ENCODE measurements at places on chromosomes 16 and 17.

DNA sequence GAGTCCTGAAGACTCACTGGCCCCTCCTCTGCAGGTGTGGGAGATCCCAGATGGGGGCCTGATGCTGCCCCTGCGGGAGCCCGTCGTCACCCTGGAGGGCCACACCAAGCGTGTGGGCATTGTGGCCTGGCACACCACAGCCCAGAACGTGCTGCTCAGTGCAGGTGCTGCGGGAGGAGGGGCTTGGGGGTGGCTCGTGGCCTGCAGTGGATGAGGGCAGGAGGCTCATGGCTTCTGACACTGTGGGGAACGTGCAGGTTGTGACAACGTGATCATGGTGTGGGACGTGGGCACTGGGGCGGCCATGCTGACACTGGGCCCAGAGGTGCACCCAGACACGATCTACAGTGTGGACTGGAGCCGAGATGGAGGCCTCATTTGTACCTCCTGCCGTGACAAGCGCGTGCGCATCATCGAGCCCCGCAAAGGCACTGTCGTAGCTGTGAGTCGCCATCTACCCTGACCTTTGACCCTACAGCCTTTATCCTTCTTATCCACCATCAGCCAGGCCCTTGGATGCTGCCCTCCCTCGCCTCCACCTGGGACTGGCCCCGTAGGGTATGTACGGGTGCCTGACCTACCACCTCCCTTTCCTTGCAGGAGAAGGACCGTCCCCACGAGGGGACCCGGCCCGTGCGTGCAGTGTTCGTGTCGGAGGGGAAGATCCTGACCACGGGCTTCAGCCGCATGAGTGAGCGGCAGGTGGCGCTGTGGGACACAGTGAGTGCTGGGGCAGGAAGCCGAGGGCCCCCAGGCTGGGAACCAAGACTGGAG lies 3.6 kb downstream of the CORO1A start:
- peak; percentile 50 for DNase-seq

DNA sequence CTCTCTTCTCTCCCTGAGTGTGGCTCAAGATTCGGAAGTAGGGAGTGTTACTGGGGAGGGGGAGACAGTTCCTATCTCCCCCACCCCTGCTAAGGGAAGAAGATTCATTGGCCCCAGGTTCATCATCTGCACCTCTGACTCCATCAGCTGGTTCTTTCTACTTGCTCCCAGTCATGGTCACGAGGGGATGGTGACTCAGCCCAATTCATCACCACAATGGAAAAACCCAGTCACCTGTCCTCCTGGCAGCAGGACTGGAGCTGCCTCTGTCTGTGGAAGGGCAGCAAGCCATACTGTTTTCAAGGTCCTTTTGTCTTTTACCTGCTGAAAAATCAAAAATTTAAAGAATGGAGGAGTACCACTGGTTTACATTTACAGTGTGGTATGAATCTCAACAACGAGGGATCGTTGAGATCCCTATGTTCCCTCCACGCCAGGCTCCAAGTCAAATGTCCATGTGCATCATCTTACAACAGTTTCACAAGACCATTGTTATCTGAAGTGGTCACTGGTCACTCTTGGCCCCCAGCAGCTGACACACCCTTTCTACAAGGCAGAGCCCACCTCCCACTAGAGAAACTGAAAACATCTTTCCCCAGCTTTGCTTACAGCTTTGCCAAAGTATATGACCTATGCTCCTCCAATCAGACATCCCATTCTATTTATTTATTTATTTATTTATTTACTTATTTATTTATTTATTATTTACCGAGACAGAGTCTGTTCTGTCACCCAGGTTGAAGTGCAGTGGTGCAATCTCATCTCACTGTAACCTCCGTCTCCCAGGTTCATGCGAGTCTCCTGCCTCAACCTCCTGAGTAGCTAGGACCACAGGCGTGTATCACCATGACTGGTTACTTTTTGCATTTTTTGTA lies 40.4 kb upstream of the NDRG4 start:
- DNase-seq = no peak

GRCh38 chr17:72311004-72311403 lies 190.2 kb downstream of the SOX9 start:
- DNase-seq = no peak

GRCh38 chr17:2391597-2392251 lies 9.1 kb downstream of the MNT start:
- no peak for DNase-seq

- DNase-seq = no peak
These were observed 605.8 kb upstream of the CDH11 start for GRCh38 chr16:65727534-65728137.

DNA sequence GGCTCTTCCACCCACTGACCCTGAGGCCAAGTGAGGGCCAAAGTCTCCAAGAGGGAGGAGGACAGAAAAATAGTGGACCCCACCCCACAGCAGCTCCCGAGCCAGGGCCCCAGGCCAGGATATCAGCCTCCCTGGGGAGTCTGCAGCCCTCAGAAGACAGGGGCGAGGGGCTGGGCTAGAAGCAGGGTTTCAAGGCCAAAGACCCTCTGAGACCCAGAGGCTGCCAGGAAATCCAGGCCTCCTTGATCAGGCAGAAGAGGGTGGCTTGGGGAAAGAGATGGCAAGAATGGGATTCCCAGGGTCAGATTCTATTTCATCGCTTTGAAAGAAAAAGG lies 156.1 kb downstream of the ZNF423 start:
- no peak for DNase-seq

DNA sequence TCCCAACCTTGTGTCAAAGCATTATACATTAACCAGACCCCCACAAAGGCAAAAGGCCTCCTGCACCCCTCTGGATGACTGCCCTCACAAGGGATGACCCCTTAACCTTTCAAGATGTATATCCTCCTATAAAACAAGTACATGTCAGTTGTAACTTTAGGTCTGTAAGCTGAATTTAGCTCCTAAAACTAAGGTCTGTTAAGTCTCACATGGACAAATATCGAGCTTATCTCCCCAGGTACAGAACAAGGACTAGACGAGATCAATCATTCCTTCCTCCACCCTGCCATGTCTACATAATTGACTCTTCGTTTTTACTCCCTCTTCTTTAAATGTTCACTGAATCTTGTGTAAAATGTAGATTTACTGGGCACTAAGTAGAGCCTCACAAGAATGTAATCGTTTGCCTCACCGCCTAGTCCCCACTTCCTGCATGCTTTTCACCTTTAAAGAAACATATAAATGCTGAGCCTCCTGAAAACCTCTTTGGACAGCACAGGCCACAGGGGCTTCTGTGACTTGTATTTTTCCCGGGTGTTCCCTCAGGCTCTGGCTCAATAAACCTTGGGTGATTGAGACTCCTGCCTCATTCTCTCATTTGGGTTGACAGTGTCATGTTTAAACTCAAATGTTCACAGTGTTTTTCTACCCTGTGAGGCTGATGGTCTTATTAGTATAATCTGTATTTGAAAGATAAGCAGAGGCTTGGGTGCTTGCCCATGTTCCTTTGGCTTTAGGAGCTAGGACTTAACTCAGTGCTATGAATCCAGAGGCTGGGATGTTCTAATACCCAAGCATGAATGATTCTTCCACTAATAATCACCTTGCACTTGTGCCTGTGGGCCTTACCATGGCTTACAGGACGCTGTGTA lies 37.6 kb downstream of the MMD start:
- DNase-seq = no peak

DNA sequence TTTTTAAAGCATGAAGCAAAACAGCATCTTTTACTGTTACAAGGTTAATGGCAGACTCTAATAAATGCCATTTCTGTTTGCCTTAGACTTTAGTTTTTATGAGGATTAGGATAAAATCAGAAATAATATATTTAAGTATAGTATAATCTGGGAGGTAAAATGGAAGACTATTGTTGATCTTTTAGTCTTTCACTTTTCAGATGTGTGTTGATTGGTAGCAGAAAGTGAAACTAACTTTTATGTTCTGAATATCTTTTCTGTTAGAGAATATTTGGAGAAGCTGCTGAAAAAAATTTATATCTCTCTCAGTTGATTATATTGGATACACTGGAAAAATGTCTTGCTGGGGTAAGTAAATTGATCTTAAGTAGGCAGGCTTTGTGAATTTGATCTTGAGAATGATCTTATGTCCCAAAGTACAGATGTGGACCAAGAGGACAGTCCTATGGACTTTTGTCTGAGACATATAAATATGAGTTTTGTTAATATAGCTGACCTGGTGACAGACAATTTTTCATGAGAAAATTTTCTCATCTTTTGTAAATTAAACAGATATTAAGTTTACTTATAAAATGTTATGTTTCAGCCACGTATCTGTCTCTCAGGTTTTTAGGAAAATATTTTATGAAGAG lies 64.1 kb downstream of the NF1 start:
- no peak for DNase-seq

GRCh38 chr16:63361032-63361624 lies 1324.9 kb upstream of the CDH8 start:
- no peak for DNase-seq

- no peak for DNase-seq
These were observed 4.1 kb upstream of the YPEL2 start for GRCh38 chr17:59327121-59327980.

GRCh38 chr17:37478187-37478586 lies 11.5 kb upstream of the DUSP14 start:
- no peak for DNase-seq

GRCh38 chr17:10579270-10579669 lies 29.8 kb upstream of the MYH2 start:
- no peak for DNase-seq

DNA sequence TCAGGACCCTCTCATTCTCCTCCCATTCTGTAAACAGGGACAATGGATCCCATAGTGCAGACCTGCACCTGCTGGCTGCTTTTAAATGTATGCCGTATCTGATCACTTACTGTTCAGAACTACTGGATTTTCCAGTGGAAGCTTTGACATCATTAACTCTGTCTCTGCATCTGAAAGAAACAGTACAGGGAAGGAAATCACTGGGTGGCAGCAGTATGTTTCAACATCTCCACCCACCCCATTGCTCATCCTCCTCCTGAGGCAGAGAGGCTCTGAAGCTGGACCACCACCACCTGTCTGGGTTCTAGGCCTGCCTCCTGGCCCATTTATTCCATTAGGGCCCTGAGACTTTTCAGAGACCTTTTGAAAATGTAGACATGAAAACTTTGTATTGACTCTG lies 2.6 kb downstream of the CCL15 start:
- DNase-seq = no peak

DNA sequence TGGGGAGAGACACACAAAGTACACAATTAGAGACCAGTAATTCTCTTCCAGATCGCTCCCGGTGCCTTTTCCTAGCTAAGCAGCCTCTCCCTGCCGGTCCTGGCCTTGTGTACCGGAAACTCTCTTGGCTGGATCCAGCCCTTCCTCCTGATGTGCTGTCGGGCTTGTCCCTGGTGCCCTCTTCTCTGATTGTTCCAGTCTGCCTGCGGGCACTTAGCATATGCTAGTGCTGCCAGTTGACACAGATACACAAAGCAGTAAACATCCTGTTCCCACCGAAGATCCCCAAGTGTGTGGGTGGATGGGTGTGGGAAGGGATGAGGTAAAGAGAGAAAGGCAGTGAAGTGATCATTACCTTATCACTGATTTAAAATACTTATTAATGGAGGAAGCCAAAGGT lies 9.7 kb downstream of the HS3ST3B1 start:
- DNase-seq = no peak

GRCh38 chr17:50261051-50261915 lies 13.0 kb upstream of the TMEM92 start:
- peak; percentile 12 for DNase-seq

GRCh38 chr16:83953796-83954576 lies 946 bp downstream of the OSGIN1 start:
- no peak for DNase-seq

GRCh38 chr16:84663433-84664101 lies 15.3 kb downstream of the KLHL36 start:
- no peak for DNase-seq

DNA sequence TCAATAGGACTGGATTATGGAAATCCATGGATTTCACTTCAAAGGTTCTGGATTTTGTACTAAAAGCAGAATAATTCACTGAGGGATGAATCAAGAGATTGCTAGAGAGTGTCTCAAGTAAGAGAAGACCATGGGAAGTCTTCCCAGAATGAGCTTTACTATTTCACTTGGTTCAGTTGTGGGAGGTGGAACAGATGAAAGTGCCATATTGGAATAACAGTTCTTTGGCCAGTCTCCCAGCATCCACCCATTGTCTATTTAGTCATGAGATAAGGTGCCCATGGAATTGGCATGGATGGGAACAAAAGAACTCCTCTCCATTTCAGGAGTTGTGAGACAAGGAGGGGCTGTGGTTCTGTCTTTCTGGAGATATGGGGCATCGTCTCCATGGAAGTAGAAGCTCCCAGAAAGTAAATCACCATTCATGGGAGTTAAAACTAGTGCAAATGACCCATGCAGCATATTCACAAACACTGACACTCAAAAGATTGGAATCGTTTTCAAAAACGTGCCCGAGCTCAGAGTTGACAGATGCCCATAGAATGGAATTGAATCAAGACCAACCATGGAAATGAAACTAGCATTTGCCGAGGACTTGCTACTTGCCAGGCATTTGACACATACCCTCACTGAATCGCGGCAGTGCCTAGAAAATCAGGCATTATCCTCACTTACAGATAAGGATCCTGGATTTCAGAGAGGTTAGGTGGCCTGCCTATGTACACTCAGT lies 36.2 kb upstream of the CLEC3A start:
- DNase-seq = no peak

DNA sequence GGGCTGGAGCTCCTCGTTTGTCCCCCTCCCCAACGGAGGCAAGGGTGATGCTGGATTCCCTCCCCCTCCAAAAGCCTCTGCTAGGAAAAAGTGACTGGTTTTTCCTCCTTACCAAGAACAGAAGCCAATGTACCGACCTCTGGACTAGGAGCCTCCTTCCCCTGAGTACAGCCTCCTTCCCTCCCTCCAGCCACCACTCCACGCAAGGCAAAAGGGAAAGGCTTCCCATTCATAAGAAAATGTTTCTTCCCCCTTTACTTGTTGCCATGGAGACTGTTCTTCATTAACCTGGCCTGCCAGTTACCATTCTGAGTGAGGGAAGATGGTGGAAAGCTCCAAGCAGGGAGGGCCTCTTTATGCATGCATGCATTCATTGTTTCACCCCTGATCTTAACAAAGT lies 4.3 kb upstream of the PIMREG start:
- DNase-seq = no peak

DNA sequence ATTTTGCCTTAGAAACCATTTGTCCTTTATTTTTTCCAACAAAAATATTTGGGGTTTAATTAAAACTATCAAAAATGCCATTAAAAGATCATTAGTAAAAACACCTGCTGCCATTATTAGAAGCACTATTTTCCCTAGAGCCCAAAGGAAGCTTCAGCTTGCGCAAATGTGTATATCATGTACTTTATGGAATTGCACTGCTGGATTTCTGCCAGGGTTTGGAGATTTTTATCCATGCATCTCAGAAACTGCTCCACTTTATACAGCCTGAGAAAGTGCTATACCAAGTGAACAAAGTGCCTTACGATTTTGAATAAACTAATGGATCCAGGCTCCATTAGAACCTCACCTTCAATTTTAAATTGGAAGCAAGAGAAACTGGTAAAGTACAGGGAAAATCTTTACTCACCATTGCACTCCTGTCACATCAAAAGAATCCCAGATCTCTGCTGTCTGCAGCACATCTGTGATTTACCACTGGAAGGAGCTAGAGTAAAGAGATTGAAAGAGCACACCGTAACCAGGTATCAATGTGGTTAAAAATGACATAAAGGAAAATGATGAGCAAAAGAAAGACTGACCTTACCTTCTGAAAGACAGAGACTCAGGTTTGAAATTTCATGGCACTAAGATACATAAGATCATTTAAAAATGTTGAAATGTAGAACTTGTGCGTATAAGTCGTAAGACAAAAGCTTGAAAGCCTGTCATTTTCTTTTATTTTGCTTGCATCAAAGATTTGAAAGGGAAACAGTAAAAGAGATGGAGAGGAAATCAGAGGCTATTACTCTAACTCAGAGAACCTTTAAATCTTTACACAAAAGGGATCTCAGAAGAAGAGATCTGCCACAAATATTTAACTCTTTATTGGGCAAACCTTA lies 678.1 kb upstream of the GOT2 start:
- DNase-seq = no peak
